GDM1 (cell line): ENCODE measurements at places on chromosomes 2 and 18.

DNA sequence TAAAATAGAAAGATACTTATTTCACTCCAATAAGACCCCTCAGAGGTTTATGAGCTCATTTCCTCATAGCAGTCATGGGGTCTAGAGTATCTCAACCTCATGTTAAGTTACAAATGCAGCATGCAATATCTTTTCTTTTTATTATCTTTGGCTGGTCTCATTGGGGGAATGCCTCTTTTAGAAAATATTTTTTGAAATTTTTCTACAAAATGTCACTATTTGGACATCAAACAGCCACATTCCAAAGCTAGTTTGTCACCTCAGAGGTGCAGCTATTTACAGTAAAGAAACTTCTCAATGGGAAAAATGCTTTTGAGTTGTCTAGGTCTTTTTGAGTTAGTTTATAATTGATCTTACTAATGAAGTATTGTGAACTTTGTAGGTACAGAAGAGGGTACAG, 370.7 kb upstream of the LRATD1 start:
- no peak for DNase-seq

GRCh38 chr2:207599636-207600035, 25.6 kb downstream of the METTL21A start:
- no peak for DNase-seq

DNA sequence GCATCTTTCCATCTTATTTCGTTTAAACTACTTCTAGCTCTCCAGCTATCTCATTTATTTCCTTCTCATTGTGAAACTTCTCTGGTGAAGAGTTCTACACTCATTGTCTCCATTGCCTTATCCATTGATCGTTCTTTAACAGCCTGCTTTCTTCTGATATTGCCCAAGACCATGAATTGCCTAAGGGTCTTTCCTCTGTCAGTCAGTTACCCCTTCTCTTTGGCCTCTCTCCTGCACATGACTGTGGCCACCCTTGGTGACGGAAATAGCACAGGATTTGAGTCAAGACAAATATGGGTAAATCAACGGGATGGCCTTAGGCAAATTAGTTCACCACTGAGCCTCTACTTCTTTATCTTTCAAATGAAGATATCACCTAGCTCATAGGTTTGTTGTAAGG, 26.6 kb downstream of the NHEJ1 start:
- no peak for DNase-seq

DNA sequence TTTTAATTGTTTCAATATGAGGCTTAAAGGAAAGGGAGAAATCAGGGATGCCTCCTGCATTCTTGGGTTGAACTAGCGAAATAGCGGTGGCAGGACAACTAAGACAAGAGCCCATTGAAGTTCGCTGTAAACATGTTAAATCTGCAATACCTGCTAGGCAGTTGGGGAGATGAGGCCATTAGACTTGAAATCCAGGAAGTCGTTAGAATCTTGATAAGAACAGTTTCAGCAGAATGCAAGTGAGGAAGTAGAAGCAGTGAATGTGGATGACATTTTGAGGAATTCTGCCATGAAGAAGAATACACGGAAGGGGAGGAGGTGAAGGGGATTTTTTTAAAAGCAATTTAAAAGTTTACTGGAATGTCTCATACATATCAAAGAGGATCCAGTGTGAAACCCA, 109.7 kb downstream of the LPIN1 start:
- no peak for DNase-seq

DNA sequence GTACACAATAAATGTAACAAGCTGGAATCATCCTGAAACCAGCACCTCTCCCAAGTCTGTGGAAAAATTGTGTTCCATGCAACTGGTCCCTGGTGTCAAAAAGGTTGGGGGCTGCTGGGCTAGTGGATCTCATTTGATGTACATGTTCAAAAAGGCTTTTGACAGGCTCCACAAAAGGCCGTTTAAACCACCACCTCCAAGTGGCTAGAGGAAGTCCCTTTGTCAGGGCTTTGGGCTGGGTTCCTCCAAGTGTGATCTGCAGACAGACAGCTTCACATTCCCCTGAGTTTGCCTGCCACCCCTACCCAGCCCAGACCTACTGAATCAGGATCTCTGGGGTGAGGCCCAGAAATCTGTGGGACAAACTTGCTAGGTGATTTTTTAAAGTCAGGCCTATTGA, 84.7 kb downstream of the TGFA start:
- no peak for DNase-seq

- no peak for DNase-seq
These were observed 6.4 kb upstream of the CTLA4 start for GRCh38 chr2:203861197-203861596.

- no peak for DNase-seq
These were observed 71.9 kb downstream of the BIN1 start for GRCh38 chr2:127034883-127035611.

- DNase-seq: no peak
These were observed 65.0 kb downstream of the NFATC1 start for GRCh38 chr18:79460481-79461300.

DNA sequence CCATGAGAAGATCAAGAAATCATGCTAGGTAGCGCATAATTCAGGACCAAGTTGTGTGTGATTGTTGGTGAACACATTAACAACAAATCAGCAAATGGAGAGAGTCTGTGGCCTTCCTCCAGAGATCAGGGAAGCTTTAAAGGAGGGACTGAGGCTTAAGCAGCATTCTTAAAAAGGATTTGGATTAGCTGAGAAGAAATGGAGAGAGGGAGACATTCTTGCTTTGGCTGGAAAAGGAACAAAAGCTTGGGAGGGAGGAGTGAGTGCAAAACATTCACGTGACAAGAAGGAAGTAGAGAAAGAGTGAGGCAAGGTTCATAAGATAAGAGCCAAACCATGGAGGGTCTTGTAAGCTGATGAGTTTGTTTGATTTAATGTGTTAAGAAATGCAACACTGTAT, 75.6 kb downstream of the SRD5A2 start:
- no peak for DNase-seq

DNA sequence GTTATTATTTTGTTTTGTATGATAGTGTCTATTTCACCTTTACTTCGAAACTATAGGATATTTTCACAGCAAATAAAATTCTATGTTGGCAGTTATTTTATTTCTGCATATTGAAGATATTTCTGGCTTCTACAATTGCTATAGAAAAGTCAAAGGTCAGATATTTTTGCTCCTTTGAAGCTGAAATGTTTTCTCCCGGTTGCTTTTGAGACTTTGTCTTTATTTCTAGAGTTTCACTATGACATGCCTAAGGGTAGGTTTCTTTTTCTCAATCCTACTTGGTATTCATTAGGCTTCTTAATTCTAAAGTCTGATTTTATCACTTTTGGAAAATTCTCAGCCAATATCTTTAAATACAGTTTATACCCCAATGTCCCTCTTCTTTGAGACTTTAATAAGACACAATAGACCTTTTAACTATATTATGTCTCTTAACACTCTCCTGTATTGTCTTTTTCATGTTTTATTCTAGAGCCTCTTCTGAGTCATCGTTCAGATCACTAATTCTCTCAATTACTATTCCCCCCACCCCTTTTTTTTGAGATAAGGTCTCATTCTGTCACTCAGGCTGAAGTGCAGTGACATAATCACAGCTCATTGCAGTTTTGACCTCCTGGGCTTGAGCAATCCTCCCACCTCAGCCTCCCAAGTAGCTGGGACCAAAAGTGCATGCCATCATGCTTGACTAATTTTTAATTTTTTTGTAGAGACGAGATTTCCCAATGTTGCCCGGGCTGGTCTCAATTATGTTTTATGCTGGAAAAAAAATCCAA, 50.5 kb downstream of the USP37 start:
- DNase-seq: no peak

DNA sequence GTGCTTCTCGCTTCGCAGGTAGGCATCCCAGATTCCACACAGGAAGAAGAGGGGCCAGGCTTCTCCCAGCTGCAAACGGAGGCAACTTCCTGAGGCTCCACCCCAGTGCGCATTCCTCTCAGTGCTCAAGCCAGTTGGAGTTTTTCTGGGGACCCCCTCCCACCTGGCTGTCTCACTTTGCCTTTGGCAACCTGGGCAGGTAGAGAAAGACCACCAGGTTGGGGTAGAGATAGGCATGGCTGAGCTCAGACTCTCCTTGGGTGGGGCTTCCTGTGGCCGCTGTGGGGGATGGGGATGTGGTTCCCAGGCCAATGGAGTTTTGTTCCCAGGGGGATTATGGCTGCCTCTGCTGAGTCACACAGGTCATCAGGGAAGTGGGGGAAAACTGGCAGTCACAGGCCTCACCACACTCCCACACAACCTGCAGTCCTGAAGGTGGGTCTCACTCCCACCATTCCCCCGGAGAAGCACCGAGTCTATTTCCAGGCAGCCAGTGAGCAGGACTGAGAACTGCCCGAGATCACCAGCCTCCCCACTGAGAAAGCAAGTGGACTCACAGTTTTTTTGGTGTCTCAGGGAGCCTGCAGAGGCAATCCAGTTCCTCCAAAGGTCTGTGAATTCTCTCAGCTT, 38.1 kb downstream of the SLC39A10 start:
- DNase-seq: no peak

DNA sequence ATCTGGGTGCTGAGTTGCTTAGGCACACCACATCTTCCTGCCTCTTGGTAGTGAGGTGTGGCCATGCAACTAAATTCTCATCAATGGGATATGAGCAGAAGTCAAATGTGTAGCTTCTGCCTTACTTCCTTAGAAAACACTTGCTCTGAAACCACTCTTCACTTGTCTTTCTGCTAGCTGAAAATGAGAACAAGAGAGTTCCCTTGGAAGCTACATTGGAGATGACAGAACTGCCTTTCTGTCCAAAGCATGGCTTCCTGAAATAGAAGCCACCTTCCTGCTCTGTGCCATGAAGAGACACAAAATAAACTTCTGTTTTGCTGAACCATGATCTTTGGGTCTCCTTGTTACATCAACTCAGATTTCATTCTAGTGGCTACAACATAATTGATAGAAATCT, 659.9 kb downstream of the IRS1 start:
- no peak for DNase-seq

DNA sequence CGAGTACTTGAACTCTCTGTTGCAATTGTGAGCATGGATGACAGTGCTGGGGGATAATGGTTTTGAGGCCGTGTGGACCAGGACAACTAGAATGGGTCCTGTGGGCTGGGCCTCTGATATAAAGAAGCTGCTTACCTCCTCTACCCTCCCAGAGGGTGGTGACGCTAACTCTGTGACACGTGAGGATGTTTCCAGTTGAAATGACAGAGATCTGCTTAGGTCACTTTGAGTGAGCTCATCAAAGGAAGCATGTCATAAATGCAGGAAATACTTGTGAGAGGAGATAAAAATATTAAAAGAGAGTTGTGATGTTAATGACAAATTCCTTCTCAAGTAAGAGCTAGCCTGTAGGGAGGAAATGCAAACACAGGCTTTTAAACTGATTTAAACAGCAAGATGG, 16.4 kb downstream of the RMC1 start:
- DNase-seq: no peak

- DNase-seq: no peak
These were observed 3.7 kb upstream of the MRPS9 start for GRCh38 chr2:105034170-105034569.

- DNase-seq: no peak
These were observed 122.9 kb upstream of the UNC80 start for GRCh38 chr2:209648714-209649113.

DNA sequence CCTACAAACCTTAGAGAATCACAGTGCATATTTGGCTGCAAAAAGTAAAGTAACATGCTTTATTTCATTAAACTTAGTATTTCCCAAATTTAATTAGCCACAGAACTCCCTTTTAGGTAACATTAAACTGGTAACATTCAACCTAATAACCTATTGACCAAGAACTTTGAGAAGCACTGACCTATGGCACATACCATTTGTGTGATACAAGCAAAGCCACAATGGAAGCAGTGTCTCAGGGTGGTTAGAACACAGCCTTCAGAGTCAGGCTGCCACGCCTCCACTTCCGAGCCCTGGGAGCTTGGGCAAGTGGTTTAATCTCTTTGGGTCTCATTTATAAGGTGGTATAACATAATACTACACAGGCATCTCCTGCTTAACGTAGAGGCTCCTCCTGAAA, 301.4 kb downstream of the PDE11A start:
- DNase-seq: no peak

DNA sequence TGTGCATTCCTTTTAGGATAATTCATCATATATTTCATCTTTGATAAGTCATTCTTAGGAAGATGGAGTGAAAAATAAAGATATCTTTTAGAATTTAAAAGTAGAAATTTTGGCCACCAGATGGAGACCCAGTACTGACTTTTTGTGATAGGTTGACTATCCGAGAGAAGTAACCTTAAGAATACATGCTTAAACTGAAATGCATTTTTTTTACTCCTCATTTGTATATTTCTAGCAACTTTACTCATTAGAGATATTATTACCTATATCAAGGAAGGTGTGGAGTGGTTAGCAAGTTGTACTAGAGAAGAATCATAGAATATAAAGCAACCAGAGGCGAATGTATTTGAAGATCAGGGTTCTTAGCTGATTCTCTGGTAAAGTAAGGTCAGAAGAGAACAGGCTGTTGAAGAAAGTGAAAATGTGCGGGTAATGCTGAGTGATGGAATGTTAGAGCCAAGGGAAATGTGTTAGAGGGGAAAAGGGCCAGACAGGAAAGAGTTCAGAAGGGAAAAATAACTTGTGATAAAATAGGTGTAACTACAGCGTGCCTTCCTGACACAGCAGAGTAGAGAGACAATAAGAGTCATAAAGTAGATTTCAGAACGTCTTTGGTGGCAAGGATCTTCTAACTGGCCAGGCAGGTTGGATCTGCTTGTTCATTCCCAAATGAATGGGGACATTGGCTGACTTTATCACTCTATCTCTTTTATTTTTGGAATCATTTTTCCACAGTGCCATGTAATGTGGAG, 52.3 kb downstream of the TDRD15 start:
- DNase-seq: no peak
